ENCODE measurements at places on chromosomes 7 and 10. TPM values are rescaled to one million over a fixed set of nuclear protein-coding genes. Genes with fewer than 3 reads are reported as not detected.

GRCh38 chr10:20105236-20105635, 289.0 kb downstream of the PLXDC2 start:
- no peak for DNase-seq

DNA sequence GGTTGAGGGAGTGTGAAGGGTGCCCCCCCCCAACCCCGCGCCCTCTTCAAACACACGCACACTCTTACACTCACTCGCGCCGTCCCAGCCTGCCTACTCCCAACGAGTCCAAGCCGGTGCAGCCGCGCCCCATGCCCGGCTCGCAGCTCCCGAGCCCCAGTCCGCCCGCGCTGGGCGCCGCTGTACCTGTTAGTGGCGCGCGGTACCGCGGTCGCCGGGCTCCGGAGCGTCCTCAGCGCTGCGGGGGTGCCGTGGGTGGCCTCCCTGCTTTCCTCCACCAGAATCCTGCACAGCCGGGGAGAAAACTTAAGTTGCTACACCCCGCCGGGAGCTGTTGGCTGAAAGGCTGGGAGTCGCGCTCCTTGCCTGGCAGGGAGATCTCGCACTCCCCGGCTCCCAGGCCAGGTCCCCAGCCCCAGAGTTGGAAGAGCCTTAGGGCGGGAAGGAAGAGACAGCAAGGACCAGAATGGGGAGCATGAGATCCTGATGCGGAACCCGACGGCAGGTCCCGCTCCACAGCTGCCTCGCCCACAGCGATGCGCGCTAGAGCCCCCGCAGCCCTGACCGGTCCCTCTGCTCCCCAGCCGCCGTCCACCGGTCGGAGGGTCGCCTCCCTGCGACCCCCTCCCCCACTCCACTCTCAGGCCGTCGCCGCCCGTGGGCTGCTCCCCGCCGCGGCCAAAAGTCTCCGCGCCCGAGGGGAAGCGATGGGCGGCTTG, 863 bp downstream of the ST8SIA6 start:
- DNase-seq: peak; percentile 29

DNA sequence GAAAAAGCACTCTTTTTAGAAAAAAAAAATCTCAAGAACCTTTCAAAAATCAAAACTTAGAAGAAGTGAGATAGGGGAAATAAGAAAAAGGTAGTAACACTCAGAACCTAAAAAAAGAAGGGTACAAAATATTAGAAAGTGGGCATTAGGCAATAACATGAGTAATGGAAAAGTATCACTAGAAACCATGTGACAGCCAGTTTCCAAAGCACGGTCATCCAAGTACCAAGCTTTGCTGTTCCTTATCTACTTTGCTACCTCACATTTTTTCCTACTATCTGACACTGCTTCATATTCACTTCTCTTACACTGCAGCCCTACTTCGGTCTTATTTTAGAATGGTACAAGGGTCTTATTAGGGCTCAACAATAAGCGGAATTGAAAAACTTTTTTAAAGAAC, 30.3 kb downstream of the IMMP2L start:
- no peak for DNase-seq

LRIT1 gene
- total RNA-seq: not detected

SPDYE8 gene
- not detected for total RNA-seq
